ENCODE measurements at places on chromosomes 5 and 9. TPM values are rescaled to one million over a fixed set of nuclear protein-coding genes. Genes with fewer than 3 reads are reported as not detected.

Gene SEMA5A
- not detected for total RNA-seq

Gene SOHLH1
- not detected for total RNA-seq

Gene BSPRY
- not detected for total RNA-seq

DNA sequence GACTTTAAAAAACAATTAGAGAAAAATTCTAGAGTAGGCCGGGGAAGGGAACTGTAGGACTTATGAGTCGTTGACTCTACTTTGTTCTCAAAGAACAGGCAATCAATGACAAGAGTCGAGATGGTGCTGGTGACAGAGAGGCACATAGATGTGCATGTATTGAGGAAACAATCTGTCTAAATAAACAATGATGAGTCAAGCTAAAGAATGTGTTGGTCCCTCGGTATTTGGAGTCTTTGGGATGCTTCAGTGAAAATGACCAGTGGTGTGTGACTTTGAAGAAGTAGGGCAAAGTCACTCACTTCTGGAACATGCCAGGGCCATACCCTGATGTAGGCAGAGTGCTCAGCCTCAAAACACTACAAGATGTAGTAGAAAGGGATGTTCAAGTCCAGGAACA lies 288.1 kb upstream of the PANK3 start:
- H3K36me3 ChIP-seq: no peaks in the 10 kb centered on the region
- no peaks in the 10 kb centered on the region for H3K27me3 ChIP-seq
- H3K27ac ChIP-seq: no peak overlapping the region

GRCh38 chr9:113879318-113879717 lies 3.2 kb downstream of the ZNF618 start:
- no peak overlapping the region for H3K4me3 ChIP-seq
- H3K27me3 ChIP-seq: no peaks in the 10 kb centered on the region
- H3K36me3 ChIP-seq: no peaks in the 10 kb centered on the region
- peaks cover 4% of the 10 kb centered on the region for H3K4me1 ChIP-seq

All from Karpas-422 (cell line).